ENCODE measurements at places on chromosomes 4 and X. TPM values are rescaled to one million over a fixed set of nuclear protein-coding genes. Genes with fewer than 3 reads are reported as not detected.
A peak's percentile ranks its signal among the peaks of the same experiment; 100 is the strongest.

CSN1S1 gene
- total RNA-seq = not detected

SPINK2 gene
- total RNA-seq = not detected

SPIN2A gene
- total RNA-seq = not detected

FGD1 gene
- total RNA-seq = 11.9 TPM

ATP8A1 gene
- 7.5 TPM for total RNA-seq

COL4A6 gene
- 1.3 TPM for total RNA-seq

DNA sequence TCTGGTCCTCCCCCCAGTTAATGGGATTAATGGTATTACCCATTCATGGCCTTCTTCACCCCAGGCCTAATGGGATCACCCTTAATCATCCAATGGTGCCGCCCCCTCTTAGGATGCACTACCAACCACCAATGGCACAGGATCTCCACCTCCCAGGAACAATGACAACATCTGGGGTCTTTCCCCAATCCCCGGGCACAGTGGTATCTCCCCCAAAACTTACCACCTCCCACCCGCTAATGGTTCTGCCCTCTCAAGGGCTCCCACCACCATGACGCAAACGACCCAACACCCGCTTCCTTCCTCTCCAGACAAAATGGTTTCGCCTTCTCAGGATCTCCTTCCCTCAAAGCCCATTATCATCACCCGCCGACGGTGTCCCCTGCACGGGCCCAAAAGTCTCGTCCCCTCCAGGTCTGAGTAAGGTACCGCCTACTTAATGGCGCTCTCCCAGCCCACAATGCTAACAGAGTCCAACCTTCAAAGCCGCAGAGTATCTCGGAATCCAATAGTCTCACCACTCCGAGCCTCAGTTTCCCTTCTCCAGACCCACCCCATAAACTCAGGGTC, 458 bp downstream of the GRIPAP1 start:
- DNase-seq = peak; percentile 38

DNA sequence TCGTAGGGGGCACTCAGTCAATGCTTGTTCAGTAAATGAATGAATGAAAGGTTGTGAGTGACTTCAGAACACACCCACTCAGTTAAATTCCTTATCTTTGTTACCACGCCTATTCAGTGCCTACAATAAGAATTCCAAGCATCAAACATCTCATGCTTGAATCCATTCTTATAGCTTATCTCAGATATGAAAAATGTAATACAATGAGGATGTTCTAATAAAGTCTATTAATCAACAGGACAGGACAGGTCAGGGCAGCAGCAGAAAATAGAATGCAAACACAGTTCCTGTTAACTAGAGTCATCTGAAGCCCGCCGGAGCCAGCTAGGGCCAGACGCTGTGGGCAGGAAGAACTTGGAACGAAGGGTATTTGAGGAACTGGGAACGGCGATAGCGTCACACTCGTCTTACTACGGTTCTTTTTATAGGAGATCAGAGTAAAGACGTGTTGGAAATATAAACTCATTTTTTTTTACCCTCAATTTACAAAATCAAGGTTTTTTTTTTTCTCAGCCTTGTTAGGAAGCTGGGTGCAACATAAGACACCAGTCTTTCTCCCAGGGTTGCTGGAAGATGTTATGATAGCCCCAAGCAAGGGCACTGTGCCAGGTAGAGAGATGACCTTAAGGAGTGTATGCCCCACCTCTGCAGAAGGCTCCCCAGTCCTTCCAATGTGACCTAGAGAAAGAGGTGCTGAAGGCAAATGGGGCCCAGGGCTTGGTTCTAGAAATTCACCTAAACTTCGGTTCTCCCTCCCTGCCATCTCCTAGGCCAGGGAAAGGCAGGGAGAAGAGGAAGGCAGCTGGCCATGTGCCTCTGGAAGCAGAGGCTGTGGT, 48.3 kb downstream of the SEL1L3 start:
- DNase-seq = peak; percentile 84

DNA sequence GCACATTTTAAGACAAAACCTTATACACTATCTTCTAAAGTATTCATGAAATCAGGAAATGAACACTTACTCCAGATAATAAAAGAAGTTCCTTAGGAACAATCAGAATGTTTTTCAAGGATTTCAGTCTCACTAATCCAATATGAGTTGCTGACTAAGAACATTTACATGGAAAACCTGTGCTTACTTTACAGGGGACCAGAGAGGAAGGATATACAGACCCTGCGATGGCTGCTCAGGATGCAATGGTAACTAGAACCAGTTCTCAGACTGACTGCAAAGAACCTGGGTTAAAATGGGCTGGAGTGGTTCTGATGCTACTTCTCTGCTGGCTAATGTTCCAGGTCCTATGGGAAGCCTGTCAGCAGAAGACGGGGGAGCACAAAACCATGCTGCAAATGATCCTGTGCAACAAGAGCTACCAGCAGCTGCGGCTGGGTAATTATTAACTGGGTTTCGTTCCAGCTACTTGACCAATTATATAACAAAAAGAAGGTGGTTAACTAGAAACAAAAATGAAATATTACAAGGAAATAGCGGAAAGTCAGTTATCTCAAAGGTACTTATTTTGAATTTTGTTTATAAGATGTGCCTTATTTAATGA, 85.3 kb downstream of the ANXA10 start:
- no peak for DNase-seq

- DNase-seq = no peak
Observed at GRCh38 chrX:106734827-106735226, 8.3 kb downstream of the RNF128 start.

DNA sequence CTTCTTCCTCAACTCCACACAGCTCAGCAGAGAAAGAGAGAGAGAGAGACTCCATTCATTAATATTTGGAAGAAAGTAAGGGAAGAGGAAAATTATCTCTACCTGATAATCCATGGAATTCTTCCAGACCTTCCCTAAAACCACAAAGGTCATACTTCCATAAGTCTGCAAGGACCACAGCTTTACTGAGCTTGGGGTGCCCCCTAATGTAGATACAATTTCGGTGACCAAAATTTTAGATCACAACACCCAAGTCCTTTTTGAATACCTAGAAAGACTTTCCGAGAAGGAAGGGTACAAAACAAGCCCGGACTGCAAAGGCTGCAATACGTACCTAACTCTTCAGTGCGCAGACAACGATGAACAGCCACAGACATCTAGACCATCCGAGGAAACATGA, 523.9 kb downstream of the GLUD2 start:
- no peak for DNase-seq

- no peak for DNase-seq
Observed at GRCh38 chrX:111200327-111200726, 70.0 kb downstream of the CAPN6 start.

- no peak for DNase-seq
Observed at GRCh38 chrX:81054904-81055303, 146.8 kb downstream of the HMGN5 start.

- DNase-seq = peak; percentile 9
Observed at GRCh38 chr4:81030981-81031791, 678 bp downstream of the BMP3 start.

GRCh38 chrX:37757082-37757481, 22.8 kb upstream of the CYBB start:
- DNase-seq = no peak

DNA sequence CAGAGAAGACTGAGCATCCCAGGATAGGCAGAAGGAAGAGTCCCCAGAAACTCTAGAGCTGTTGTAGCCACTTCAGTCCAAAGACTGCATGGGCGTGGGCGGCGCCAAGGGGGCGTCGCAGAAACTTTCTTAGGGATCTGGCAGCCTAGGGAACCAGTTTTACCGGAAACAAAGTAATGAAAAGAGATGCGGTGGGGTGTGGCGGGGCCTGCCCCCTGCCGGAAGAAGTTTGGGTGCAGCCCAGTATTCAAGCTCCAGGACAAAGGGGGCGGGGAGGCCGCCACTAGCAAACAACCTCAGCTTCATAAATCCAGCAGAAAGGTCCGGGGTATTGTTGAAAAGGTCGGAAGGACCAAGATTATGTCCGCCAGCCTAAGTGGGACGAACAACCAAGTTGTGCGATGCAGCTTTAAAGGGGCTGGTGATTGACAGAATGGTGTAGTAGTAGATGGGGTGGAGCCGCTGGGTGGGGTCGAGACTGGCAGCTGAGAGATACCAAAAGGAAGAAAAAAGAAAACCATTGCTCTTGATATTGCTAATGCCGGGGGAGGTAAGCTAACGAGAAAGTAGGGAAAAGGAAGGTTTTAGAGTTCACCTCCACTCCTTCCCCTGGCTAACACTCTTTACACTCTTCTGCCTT, 190.5 kb downstream of the RRAGB start:
- DNase-seq = no peak

- no peak for DNase-seq
Observed at GRCh38 chr4:178140326-178140915, 698.2 kb upstream of the AGA start.

DNA sequence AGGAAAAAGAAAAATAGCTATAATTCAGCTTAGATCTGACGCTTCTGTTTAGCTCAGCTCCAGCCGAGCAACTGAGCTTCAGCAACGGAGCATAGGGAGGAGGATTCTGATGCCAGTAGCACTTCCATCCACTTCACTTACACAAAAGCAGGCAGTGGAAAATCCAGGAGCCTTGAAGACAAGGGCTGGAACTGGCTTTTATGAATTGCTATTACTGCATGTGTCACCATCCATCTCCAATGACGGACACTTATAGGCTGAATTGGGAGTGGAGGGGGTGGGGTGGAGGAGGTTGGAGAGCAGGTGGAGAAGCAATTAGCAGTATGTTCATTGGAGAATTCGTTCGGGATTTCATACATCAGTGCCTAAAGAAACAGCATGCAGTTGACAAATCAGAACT, 15.6 kb downstream of the ENOX2 start:
- DNase-seq = no peak

DNA sequence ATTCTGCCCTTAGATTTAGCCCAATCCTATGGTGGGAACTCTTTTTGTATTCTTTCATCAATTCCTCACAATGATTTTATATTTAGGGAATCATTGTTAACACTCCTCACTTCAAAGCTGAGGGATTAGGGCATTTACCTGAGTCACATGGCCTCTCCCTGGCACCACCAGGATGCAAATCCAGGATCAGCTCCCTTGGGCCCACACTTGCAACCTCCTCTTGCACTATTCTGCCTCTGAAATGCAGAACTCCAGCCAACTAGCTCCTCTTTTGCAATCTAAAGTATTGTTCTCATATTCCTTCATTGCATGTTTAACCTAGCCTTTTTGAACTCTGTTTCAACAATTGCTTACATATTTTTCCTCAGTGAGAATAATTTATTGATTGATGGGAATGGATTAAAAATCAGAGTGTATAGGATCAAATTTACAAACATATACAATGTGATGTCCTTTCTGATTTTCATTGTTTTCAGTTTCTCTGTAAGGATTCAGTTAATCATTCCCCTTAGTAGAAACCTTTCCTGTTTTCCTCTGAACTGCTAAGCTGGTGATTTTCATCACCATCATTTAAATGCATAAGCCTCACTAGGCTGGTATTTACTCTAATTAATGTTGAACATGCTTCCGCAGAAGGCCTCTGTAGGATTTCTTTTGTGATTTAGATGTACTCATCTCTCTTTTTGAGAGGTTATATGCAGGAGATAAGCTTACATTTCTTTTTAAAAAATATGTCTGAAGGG, 3.3 kb upstream of the RELL1 start:
- DNase-seq = peak; percentile 62

GRCh38 chrX:150913511-150913910, 15.0 kb upstream of the CD99L2 start:
- peak; percentile 51 for DNase-seq

DNA sequence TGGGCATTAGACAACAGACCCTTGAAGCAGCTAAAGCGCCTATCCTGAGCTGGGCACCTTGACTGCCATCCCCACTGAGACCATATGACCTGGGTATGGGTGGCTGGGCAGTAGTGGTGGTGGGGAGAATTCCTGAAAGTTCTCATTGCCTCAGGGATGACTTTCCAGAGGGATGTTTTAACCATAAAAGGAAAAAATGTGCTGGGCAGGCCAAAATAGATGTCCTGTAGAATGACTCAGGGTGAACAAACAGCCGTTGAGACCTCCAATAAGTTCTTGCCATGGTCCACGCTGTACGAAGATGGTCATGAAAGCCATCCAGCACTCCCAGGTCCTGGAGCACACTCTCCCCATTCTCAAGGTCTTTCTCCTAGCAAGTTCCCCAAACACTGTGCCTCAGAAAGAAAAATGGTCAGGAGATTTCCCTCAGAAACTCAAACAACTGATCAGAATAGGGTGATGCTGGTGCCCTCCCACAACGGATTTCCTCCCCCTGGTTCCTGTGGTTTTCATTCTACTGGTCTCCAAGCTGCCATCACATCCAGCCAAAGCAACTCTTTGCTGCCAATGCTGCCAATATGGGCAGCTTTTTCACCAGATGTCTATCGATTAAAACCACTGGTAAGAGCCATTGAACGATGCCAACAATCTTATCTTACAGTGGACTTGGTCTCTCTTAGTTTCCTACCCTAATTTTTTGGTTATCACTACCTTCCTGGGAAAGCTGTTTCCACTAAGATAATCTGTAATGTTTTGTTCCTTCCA, 11.2 kb downstream of the CDKN2AIP start:
- no peak for DNase-seq

DNA sequence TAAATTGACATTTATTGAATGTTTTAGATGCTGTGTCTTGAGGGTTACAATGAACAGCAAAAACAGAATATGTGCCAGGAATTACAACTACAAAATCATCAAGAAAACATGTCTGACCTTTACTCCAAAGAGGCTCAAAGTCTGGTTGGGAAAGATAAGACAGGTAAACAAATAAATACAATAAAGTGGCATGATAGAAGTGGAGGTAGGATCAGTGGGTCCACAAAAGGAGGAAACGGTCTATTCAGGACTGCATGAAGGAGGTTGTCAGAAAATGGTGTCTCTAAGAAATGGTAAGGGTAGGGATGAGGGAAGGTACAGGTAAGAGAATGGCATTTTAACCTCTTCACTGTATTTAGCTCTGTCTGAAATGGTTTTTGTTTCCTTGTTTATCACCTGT, 3.8 kb downstream of the ARHGEF38 start:
- no peak for DNase-seq

- DNase-seq = no peak
Observed at GRCh38 chr4:93066749-93067148, 761.8 kb upstream of the ATOH1 start.

DNA sequence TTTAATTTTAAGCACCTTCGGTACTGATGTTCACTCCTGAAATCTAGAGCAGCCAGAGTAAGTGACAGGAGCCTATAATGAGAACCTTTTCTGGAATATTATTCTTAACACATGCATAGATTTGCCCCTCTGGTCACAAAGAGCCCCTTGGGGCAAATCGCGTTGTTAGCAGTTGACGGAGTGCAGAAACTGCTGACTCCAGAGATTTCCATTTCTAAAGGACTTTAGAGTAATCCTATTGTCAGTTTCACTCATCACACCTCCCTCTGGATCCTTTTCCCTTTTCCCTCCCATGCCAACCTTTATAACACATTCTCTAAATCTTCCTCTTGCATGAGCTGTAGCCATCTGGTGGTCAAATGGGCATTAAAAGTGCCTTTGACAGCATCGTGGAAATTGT, 264.9 kb upstream of the PRPS2 start:
- no peak for DNase-seq

- DNase-seq = peak; percentile 77
Observed at GRCh38 chr4:67035501-67035900, 509.8 kb downstream of the CENPC start.

DNA sequence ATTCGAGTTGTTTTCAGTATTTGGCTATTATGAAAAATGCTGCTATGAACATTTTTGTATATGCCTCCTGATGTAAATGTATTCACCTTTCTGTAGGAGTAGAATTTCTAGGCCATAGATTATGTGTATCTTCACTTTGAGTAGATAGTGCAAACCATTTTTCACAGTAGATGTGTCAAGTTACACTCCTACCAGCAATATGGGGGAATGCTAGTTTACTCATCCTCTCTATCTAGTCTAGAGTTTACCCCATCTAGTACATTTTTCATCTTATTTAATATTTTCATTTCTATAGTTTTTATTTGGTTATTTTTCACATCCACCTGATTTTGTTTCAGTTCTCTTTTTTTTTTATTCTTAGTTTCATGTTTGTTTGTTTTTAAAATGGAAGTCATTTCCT, 59.0 kb downstream of the GK start:
- DNase-seq = no peak

Measured in fibroblast of the aortic adventitia (primary cell).